Aorta (tissue), 5 donors: ENCODE measurements at places on chromosomes 1 and 21. TPM values are rescaled to one million over a fixed set of nuclear protein-coding genes. Genes with fewer than 3 reads are reported as not detected.

Gene WNT3A
- not detected for polyA plus RNA-seq

GRCh38 chr1:47755101-47755990 lies 241.8 kb downstream of the TRABD2B start:
- peaks cover 8% of the 10 kb centered on the region for H3K4me1 ChIP-seq
- no peak overlapping the region for H3K4me3 ChIP-seq
- no peak overlapping the region for H3K27ac ChIP-seq
- no peaks in the 10 kb centered on the region for H3K36me3 ChIP-seq

GRCh38 chr1:169802888-169803287 lies 8.2 kb upstream of the METTL18 start:
- no peak for DNase-seq
- no peaks in the 10 kb centered on the region for H3K27me3 ChIP-seq
- no peak overlapping the region for H3K27ac ChIP-seq
- no peaks in the 10 kb centered on the region for H3K4me1 ChIP-seq

DNA sequence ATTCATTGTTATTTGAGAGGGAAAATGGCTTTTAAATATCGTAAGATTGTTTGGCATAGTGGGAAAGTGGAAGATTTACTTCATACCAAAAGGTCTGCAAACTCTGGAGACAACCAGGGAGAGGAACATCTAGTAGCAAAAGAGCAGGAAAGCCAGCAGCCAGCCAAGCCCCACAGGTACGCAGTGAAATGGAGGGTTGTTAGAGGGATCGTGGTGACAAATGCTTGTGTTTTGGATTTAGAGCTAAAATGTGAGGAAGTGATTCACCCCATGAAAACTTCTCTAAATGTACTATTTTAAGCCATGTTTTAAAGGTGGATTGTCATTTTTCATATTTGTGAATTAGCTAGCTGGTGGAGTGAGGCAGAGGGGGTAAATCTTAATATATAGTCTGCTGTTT lies 69.3 kb downstream of the RPS6KC1 start:
- no peaks in the 10 kb centered on the region for H3K27me3 ChIP-seq
- H3K27ac ChIP-seq, result no peak overlapping the region
- no peak overlapping the region for H3K4me3 ChIP-seq
- H3K4me1 ChIP-seq, result no peaks in the 10 kb centered on the region
- no peaks in the 10 kb centered on the region for H3K36me3 ChIP-seq
- no peak for DNase-seq

GRCh38 chr1:204426035-204426436 lies 14.4 kb upstream of the PPP1R15B start:
- DNase-seq, result no peak
- H3K36me3 ChIP-seq, result peaks cover 4% of the 10 kb centered on the region
- no peaks in the 10 kb centered on the region for H3K4me1 ChIP-seq
- H3K27ac ChIP-seq, result no peak overlapping the region
